HEK293T (cell line): ENCODE measurements at places on chromosomes 7 and 10.

DNA sequence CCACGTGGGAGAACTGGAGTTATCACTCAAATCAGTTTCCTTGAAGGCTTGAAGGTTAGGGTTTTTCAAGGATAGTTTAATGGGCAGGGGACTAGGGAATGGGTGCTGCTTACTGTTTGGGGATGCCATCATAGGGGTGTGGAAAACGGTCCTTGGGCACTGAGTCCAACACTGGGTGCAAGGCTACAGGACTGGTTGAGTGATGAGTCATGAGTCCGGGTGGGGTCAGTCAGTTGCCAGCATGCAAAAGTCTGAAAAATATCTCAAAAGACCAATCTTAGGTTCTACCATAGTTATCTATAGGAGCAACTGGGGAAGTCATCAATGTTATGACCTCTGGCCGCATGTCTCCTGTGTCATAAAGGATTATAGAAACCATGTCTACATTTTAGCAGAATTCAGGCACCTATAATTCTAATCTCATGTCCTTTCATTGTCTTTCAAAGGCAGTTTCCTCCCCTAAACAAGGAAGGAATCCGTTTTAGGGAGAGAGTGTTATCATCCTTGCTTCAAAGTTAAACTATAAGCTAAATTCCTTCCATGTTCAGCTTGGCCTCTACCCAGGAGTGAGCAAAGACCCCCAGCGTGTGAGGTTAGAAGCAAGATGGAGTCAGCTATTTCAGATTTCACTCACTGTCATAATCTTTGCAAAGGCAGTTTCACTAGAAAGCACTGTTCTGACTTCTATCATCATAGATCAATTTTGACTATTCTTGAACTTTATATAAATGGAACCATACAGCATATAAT is 94.5 kb downstream of the COL26A1 start:
- DNase-seq: no peak

DNA sequence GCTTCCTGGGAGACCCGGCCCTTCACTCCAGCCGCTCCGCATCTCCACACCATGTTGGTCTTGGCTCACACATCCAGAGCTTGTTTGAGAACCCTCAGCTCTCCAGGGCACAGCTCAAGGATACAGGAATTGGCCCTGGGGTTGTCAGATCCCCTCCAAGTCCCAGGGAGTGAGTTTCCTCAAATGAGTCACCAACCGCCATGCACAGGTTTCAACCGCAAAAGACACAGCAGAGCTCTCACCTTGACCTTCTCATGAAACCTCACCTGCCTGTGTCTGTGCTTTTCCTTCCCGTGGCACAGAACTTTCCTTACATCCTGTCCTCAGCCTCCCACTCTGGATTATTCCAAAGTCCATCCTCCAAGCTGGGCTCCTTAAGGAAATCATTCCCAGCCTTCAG is 20.6 kb downstream of the AZGP1 start:
- DNase-seq: no peak

DNA sequence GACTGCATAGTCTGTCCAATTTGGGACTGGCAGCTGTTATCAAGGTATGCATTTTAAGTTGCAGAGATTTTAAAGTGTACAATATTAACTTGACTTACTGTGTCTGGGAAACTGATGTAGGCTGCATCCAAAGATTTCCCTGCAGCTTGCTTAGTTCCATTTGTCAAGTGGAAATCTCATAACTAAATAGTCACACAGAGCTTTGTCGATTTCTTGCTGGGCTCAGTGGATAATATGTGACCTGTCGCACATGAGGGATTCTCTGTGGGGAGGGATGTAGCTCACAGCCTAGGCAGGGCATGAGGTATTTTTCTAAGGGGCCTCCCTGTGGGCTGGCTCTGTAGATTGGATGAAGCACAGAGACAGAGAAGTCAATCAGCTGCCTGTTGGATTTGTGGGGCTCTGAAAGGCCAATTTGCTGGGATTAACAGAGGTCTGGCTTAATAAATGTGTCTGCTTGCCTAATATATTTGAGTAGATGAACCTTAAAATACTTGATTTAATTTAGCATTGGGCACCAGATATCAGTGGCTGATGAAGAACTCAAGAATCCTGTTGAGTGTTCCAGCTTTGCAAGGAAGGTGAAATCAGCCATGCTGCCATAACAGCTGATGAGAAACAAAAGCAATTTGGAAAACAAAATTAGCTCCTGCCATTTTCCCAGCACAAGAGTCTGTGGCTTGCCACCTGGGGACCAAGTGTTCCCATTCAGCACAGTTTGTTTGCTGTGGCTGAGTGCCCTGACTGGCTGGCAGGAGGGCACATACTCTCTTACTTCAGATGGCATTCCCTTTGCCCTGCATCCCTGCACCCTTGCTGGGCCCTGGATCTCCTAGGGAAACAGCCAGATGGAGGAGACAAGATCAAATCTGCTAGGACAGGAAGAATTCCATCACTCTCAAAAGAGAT is 598.5 kb downstream of the SORCS3 start:
- DNase-seq: no peak

DNA sequence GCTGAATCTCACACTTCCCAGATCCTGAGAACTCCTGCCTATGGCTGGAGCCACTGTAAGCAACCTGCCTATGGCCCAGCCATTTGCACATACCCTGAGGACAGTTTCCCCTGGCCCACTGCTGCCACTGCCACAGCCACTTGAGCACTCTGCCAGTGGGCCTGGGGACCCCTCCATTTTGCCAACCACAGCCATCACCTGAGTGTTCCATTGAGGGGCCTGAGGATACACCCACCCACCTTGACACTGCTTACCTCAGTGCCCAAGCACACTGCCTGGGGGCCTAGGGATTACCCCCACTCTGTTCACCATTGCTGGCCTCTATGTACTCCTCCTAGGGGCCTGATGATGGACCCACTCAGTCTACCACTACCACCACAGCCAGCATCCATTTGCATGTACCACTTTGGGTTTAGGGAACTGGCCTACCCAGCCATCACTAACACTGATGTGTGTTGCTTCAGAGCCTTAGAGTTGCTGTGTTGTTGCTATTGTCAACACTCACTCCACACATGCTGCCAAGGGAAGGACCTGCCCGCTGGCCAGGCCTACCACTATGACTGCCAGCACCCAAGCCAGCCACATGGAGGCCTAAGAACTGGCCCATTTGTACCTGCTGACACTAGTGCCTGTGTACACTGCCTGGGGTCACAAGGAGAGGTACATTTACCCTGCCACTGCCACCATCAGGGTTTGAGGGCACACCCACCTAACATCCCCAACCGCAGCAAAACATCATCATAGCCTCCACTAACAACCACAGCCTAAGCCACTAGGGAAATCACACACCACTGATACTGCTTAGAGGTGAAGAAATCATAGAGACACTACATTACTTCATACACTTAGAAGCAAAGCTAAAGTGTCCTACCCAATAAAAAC is 45.9 kb upstream of the ANTXRL start:
- DNase-seq: no peak

DNA sequence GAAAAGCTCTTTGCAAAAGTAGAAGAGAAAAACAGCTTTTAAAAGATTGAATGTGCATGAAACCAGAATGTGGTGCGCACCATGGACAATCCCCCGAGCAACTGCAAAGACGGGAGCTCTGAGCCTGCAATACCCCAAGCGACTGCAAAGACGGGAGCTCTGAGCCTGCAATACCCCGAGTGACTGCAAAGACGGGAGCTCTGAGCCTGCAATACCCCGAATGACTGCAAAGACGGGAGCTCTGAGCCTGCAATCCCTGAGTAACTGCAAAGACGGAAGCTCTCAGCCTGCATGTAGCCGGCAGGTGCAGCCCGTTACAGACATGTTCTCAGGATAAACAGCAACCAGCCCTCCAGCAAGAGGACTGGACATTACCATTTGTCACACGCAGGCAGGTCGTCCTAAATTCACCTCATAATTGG is 6.2 kb downstream of the ZNF775 start:
- DNase-seq: no peak

DNA sequence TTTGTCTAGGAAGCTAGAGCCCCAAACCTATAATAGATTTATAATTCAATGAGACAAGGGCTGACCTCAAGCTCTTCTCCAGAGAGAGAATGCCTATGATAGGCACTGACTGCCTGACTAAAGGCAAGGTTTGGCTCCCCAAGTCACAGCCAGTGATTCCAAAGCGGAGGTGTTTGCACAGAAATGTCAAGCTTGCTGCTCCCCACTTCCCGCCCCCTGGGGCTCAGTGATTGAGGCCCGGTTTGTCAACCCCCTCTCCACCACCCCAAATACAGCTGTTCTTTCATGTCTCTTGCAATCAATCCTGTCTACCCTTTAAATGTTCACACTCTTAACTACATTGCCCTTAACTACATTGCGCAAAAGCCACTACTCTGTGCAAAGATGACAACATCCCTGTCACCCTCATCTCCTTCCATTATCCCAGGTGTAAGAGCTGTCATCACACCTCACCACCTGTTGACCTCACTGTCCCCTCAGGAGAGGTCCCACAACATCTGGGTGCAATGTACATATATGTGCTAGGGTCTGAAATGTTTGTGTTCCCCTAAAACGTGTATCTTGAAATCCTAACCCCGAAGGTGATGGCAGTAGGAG is 58.0 kb downstream of the NUDCD3 start:
- no peak for DNase-seq

GRCh38 chr7:33261585-33261984 is 132.2 kb downstream of the BBS9 start:
- no peak for DNase-seq

GRCh38 chr7:32070406-32071360 is at the start of gene PDE1C:
Gene PDE1C, minus strand, starts transcription at chr7:32070407.
- DNase-seq: no peak

DNA sequence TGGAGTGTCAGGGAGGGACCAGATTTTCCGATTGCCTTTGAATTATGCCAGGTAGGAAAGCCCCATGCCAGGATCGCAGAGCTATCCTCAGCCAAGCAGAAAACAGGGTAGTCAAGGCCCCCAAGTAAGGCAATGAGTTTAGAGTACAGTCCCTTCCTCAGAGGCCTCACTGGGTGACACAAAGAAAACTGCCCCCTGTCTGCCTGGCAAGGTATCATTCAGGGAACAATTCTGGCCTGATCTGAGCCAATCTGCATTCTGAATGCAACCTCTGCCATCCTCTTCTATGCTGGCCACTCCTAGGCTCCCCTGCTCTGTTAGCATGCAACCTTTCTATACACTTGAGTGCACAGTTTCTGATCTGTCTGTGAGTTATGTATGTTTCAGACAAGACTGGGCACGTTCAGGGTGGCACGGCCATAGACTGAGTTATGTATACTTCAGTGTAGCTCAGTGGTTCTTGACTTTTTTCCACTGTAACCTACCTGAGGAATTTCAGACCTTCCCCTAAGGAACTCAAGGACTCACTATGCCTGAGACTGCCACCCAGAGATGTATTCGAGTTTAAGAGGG is 336.8 kb downstream of the PLXNA4 start:
- no peak for DNase-seq

GRCh38 chr10:95559896-95560277 is 1.3 kb downstream of the SORBS1 start:
- no peak for DNase-seq

- no peak for DNase-seq
Observed at GRCh38 chr10:101217450-101218281, 11.6 kb downstream of the LBX1 start.

DNA sequence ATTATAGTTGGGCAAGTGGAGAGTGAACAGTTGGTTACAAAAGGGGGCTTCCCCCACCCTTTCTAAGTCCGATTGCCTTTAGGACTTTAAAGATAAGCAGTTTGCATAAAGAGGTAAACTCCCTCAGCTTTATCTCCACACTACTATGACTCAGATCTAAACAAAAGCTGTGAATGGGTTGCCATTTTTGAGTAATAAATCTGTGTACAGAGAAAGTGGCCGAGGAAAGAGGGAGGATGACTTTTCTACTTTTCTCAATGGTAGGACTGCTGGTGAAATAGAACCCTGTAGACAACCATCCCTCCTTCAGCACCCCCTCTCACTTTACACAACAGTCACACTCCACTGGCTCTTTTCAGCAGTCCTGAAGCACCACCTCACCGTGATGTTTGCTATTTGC is 71.2 kb downstream of the DNMBP start:
- DNase-seq: no peak

GRCh38 chr7:95476072-95476847 is 9.5 kb upstream of the ASB4 start:
- DNase-seq: no peak

DNA sequence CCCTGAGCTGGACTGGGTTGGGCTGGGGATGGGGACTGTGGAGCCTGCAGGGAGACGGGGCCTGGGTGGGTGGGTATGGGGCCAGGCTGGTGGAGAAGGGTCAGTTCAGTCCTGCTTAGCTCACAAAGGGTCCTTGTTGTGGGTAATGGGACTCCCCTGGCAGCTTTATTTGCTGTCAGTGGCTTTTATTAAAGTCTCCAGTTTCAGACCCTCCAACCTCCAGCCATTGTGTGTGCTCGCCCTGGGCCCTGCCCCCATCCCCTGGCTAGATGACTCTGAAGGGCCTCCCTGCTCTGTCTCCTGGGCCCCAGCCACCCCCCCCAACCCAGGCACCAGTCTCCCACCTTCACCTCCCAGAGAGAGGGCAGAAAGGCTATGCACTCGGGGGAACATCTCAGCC is 44.4 kb upstream of the SLF2 start:
- DNase-seq: no peak

DNA sequence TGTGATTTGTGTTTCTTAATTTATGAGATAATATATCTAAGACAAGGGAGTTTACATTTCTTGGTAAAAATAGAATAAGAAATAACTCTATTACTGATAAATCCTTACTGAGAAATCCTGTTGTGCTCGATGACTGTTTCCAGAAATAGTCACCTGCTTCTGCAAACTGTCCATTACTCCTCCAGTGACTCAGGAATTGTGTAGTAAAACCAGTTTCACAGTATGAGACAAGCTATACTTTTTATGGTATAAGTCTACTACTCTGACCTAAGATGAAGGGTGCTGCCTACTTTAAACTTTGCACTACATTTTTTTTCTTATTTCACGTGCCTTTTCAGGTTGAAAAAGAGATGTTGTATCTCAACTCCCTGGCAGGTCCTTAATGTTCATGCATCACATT is 6.8 kb upstream of the ANKRD22 start:
- no peak for DNase-seq

DNA sequence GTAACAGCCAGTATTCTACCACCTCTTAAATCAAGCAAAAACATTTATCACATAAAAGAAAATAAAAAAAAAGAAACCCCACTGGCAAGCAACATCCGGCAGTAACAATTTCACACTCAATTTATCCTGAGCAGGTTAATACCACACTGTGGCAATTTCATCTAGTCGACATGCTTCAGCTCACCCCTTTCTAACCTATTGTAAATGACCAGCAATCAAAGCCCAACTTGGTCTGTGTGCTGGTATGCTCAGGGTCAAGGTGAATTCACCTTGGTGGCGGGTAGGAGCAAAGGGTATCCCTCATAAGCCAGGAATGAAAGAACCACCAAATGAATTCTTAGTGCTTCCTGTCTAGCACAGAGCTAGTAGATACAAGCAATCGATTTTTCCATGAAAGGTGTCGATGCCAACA is 109.1 kb upstream of the AFAP1L2 start:
- DNase-seq: no peak

GRCh38 chr10:125263551-125263950 is 103.2 kb upstream of the CTBP2 start:
- no peak for DNase-seq

DNA sequence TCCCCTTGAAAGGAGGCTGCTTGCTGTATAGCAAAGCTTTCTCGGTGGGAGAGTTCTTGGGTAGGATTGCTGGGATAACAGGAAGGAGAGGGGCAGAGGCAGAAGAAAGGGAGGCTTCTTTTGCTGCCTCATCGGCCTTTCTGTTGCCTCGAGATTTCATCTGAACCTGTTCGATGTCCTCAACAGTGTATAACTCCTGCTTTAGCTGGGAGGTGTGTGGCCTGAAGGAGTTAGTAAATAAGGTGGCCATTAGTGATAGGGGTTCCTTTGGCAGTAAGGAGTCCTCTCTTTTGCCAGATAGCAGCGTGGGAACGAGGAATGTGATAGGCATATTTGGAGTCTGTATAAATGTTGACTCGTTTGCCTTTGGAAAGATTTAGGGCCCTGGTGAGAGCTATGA is 20.0 kb downstream of the SCIN start:
- no peak for DNase-seq
